ENCODE measurements at places on chromosomes 16 and 17.

- DNase-seq, result no peak
Observed at GRCh38 chr17:18230288-18231141, 5.1 kb downstream of the LLGL1 start.

- no peak for DNase-seq
Observed at GRCh38 chr17:4098521-4099209, 44.2 kb downstream of the ZZEF1 start.

- DNase-seq, result no peak
Observed at GRCh38 chr16:89324056-89325010, 106.8 kb downstream of the ZNF778 start.

DNA sequence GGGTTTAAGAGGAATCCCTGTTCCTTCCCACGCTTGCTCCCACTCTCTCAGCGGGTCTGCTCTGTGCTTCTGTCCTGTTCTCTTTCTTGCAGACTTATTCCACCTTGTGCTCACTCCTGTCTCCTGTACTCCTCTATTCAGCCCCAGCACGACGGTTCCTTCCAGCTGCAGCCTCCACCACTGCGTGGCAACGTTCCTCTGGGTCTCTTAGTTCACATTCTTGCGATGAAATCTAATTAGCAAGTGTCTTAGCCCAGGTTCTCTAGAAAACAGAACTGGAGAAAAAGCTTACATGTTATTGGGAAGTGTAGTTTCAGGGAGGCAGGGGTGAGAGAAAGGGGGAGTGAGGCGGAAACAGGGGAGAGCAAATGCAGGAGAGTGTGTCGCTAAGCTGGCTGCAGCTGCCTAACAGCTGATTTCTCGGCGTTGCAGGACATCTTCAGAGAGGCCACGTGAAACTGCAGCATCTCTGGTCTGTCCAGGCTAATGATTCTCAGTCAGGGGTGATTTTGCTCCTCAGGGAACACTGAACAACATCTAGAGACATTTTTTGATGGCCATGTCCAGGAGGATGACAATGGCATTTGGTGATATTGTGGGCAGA, 213.2 kb upstream of the NLRP1 start:
- DNase-seq, result no peak

DNA sequence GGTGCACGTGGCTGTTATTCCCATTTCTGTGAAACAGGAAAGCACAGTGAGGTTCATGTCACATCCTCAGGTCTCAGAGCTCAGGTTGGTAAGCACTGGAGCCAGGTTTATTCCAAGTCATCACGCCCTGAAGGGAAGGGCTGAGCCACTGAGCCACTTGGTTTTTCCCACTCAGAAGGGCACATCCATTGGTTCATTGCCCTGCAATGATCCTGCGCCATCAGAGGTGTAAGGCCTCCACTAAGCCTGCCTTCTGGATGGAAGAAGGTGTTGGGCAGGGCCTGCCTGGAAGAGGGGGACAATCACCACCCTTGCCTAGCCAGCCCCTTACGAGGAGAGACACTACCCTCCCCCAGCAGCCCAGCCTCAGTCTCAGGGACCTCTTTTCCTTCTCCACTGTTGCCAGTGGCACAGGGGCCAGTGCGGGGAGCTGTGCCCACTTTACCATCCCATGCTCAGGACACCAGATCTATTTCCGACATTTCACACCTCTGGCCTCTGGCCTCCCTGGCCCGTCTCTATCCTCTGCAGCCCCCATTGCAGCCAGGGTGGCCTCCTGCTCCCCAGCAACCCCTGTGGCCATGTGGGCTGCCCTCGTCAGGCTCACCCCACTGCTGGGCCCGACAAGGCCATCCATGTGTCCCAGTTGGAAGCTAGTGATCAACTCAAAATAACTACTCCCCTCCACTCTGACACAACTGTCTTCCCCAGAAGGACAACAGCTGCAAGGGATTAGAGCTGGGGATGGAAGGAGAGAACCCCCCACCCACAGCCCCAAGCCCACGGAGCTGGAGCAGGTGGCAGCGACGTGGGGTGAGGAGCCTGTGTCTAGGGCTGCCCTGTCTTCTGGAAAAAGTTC, 29.9 kb downstream of the CFAP20 start:
- DNase-seq, result no peak

DNA sequence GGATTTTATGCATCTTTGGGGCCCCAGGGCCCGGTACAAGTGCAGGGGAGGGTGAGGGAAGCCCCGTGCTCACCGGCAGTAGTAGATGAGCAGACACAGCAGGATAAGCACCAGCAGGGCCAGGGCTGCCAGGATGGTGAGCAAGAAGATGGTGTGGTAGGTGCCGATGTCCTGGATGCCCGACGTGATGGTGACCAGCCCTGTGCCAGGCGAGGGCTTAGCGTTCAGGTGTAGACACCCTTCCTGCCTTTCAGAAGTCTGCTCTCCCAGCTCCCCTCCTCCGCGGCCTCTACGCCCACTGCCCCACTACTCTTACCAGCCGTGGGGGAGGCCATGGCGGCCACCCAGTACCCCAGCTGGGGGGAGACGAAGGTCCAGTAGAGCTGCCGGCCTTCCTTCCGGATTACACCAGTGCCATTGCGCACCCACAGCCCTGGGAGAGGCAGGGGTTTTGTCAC, 8.0 kb downstream of the FAM171A2 start:
- DNase-seq, result no peak

DNA sequence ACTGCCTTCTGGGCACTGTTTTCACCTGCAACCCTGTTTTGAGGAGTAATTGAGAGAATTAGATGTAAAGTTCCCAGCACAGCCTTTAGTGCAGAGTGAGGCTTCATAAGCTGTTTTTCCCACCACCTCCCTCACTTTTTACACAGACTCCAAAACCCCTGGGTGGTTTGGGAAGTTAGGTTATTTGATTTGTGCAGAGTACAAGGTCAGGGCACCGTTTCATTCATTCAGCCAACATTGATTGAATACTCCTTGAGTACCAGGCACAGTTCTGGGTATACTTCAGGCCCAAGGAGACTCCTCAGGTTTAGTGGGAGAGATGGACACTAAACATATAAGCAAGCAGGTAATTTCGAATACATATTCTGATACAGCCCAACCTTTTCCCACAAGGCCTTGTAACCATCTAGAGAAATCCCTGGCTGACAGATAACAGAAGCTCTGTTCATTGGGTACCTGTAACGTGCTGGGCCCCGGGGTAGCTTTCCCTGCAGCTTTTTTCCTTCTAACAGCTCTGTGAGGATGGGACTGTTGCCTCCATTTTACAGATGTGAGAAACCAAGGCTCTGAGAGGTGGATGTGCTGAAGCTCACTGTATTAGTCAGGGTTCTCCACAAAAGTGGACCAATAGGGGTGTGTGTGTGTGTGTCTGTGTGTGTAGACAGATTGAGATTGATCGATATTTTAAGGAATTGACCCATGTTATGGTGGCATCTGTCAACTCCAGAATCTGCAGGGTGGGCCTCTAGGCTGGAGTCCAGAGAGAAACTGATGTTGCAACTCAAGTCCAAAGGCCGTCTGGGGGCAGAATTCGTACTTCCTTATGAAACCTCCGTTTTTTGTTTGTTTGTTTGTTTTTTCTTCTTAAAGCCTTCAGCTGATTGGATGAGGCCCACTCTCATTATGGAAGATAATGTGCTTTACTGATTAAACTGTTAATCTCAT, 234.7 kb downstream of the SNX29 start:
- DNase-seq, result no peak

DNA sequence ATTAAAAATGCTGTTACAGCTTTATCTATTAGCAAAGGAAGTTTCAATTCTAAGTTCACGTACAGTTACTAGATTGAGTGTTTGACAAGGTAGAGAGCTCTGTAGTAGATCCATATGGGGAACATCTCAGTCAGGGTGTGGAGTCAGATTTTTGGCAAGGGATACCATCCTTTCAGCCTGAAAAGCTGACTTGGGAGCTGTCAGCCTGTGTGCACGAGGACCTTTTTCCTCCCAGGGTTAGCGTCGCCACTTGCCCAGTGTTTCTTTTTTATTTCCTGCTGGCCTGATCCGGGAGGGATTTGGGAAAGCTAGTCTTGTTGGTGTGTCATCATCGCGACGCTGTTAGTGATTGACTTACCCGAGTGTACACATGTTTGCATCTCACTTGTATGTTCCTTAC, 29.5 kb downstream of the WWOX start:
- DNase-seq, result no peak

Measured in suprapubic skin (tissue), 4 donors.